ENCODE measurements at places on chromosomes 6 and 20. TPM values are rescaled to one million over a fixed set of nuclear protein-coding genes. Genes with fewer than 3 reads are reported as not detected.

ADGRF4 gene
- 4.0 TPM for total RNA-seq

ERGIC3 gene
- total RNA-seq, result 222 TPM

CCN6 gene
- not detected for total RNA-seq

DNA sequence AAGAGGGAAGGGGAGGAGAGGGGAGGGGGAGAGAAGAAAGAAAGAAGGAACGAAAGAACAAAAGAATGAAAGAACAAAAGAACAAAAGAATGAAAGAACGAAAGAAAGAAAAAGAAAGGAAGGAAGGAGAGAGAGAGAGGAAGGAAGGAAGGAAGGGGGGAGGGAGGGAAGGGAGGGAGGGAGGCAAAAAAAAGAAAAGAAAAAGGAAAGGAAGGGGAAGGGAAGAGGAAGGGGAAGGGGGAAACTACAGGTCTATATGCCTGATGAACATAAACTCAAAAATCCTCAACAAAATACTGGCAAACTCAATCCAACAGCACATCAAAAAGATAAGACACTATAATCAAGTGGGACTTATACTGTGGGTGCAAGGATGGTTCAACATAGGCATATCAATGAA is 13.7 kb upstream of the LGSN start:
- no peak for DNase-seq

GRCh38 chr6:94217836-94218235 is 798.5 kb upstream of the EPHA7 start:
- DNase-seq, result no peak

DNA sequence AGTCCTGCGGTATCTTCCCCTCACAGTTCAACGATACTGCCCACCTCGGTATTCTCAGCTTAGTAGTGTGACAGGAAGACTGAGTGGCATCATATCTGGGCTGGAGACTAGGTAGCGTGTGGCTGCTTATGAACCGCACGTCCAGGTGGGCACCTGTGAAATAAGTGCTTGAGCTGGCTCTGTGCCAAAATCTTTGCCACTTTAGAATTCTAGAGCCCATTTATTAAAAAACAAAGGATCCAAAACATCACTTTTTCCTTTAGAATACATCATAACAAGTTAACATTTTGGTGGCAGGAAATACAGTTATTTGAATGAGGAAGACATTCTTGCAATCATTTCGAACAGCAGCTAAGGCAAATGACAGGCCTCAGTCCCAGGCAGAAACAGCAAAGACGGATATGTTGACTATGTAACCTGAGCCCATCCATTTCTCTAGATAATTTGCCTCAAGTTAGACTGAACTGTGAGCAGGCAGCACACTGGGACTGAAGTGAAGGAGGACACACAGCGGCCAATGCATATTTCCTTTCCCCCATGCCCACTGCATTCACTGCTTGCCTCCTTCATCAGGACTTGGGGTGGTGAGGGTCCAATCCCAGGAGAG is 136.6 kb downstream of the GMDS start:
- no peak for DNase-seq

GRCh38 chr6:140713495-140713894 is 1339.0 kb upstream of the CITED2 start:
- no peak for DNase-seq

DNA sequence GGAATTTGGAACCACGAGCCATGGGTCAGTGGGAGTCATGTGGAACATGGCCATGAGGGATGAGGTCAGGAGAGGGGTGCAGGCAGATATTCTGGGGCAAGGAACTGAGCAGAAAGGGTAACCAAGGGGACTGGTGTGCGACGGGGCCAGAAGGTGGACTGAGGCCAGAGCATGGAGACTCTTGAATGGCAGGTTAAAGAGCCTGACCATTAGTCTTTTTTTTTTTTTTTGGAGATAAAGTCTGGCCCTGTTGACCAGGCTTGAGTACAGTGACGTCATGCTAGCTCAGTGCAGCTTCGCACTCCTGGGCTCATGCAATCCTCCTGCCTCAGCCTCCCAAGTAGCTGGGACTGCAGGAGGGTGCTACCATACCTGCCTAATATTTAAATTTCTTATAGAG is 64.0 kb downstream of the RREB1 start:
- DNase-seq, result no peak

- DNase-seq, result no peak
These were observed 160.2 kb downstream of the BTBD3 start for GRCh38 chr20:12077875-12078274.

Measured in MCF 10A (cell line).